ENCODE measurements at places on chromosomes 3 and 15. TPM values are rescaled to one million over a fixed set of nuclear protein-coding genes. Genes with fewer than 3 reads are reported as not detected.

DNA sequence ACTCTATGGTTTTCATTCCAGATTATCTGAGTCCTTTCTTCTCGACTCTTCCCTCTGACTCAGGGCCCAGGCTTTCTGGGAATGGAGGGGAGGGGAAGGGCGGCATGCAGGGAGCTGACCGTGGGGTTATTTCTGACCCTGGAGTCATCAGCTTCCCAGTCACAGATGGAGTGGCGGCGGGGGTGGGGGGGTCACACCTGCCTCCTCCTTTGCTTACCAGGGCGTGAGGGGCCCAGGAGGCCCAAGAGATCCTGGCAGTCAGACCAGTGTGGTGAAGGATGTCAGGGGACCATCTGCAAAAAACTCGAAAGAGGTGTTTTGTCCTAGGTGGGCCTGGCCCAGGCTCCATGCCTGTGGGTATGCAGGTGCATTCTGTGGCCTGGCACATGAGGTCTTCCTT is 996 bp upstream of the XIRP1 start:
- no peak for DNase-seq

DNA sequence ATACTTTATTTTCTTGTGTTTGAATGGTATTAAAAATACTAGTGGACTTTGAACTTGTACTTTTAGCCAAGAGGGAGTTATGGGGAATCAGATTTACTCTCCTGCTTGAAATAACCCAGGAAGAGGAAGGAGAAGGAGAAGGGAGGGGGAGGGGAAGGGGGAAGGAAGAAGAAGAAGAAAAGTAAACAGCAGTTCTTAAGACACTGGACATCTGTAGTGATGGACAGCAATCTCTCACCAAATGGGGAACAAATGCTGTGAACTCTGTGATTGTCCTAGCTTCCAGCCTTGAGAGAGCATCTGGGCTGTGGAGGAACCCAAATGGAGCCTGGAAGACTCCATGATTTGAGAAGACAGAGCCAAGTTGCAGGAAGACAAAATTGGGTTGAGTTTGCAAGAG is 52.0 kb downstream of the VPS8 start:
- no peak for DNase-seq

PLEKHO2 gene
- 72.1 TPM for total RNA-seq

SCG3 gene
- not detected for total RNA-seq

SLC38A3 gene
- not detected for total RNA-seq

- no peak for DNase-seq
These were observed 28.6 kb downstream of the GALNT15 start for GRCh38 chr3:16203031-16203430.

DNA sequence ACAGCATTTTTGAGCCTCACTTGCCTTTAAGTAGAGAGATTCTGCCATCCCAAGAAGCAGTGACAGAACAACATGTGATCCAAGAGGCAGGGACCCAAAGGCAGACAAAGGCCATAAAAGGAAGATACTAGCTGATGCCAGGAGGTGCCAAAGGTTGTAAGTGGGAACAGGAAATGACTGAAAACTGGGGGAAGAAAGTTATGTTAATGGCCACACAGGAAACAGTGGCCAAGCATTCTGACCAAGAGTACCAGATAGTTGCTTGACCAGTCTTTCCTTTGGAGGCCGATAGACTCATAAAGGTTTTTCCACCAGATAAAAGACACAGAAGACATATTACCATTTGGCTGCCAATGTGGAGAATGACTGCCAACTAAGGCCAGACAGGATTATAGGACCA is 274.5 kb upstream of the PEX5L start:
- DNase-seq: no peak

DNA sequence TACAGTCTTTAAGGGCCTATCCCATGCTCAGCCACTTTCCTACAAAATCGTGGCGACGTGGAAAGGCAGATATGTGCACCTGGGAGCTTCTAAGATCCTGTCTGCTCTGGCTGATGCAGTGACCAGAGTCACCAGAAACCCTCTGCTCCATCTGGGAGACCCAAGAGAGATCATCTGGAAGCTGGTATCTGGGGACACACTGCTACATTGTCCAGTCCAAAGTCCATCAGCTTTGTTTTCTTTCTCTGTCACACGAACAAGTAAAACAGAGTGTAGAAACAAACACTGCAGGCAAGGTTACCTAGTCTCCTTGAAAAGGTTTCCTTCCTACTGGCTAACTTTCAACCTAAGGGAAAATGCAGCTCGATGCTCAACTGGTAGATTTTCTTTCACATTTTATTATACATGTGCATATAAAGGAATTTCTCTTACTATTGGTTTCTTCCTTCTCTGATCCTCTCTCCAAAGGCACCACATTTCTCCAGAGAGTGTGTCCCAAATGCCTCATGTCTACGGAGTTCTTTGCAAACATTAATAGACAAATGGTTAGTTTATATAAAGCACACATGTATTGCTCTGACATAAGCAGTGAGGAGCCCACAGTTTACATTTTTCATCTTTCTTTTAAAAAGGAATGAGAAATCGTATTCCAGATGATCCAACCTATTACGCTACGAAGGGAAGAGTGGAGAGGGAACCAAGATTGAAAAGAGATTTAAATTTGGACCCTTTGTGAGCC is 8.3 kb upstream of the GREM1 start:
- DNase-seq: no peak

HEMK1 gene
- 12.9 TPM for total RNA-seq

RPL39L gene
- total RNA-seq: 14.7 TPM

- peak; percentile 97 for DNase-seq
These were observed 117.0 kb upstream of the TSPAN3 start for GRCh38 chr15:77187751-77188464.

- no peak for DNase-seq
These were observed 13.6 kb downstream of the IGDCC4 start for GRCh38 chr15:65409036-65409631.

GRCh38 chr15:55270291-55270690 is 19.3 kb downstream of the RAB27A start:
- no peak for DNase-seq

DNA sequence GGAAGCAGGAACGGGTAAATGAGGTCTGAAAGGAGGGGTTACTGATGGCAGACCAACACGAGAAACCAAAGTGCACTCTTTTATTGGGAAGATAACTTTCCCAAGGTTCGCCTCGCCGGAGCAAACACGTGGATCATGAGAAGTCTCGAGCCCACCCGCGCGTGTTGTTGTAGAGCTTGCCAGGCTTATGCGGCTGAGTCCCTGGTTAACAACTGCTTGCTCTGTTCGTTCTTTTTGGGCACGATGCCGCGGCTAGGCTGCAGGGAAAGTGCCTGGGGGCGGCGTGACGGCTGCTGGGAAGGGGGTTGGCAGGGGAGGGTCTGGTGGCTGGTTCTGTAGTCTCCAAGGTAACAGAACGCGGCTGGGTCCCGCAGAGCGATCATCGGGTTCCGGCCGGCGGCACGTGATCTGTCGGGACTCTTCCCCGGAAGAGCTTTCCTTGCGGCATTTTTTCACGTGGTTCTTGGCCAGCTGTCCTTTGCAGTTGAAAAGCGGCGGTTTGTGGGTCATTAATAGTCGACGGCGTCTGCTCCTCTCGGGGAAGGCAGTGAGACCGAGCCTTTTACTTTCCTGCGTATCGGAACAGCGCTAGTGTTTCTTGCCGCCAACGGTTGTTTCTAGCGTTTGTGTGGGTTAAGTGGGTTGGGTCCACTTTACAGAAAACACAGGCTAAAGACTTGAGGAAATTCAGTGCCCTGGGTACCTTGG is 1.5 kb downstream of the MGA start:
- DNase-seq: no peak

BFSP2 gene
- total RNA-seq: not detected

GRCh38 chr3:9782770-9783169 is 9.5 kb downstream of the TADA3 start:
- no peak for DNase-seq

FMN1 gene
- 1.3 TPM for total RNA-seq

SLC12A1 gene
- not detected for total RNA-seq

DNA sequence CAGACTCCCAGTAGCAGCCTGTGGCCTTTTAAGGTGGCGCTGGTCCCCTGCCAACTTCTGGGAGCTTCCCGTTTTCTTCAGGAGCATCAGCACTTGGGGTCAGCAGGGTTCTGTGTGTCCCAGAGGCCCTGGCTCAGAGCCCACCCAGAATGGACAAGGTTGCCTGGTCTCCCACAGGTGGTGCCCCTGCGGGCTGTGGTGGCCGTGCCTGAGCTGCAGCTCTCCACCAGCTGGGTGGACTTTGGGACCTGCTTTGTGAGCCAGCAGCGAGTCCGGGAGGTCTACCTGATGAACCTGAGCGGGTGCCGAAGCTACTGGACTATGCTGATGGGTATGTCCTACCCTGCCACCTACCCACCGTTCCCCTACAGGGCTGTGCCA is 15.5 kb downstream of the ACAA1 start:
- DNase-seq: no peak

Data from glomerular endothelial cell (primary cell).